Osteocyte (in vitro differentiated cells): ENCODE measurements at places on chromosomes 7 and 10. TPM values are rescaled to one million over a fixed set of nuclear protein-coding genes. Genes with fewer than 3 reads are reported as not detected.

GRCh38 chr7:27241189-27242056, 1.2 kb upstream of the EVX1 start:
- peaks cover 90% of the 10 kb centered on the region for H3K27me3 ChIP-seq
- no peak for DNase-seq
- H3K27ac ChIP-seq: no peak overlapping the region
- peaks cover 4% of the 10 kb centered on the region for H3K36me3 ChIP-seq
- no peak overlapping the region for H3K4me3 ChIP-seq
- H3K4me1 ChIP-seq: peaks cover 24% of the 10 kb centered on the region

- DNase-seq: no peak
- H3K27ac ChIP-seq: no peak overlapping the region
- no peaks in the 10 kb centered on the region for H3K4me1 ChIP-seq
- H3K4me3 ChIP-seq: no peak overlapping the region
These were observed 22.3 kb downstream of the CABCOCO1 start for GRCh38 chr10:61684894-61685507.

DNA sequence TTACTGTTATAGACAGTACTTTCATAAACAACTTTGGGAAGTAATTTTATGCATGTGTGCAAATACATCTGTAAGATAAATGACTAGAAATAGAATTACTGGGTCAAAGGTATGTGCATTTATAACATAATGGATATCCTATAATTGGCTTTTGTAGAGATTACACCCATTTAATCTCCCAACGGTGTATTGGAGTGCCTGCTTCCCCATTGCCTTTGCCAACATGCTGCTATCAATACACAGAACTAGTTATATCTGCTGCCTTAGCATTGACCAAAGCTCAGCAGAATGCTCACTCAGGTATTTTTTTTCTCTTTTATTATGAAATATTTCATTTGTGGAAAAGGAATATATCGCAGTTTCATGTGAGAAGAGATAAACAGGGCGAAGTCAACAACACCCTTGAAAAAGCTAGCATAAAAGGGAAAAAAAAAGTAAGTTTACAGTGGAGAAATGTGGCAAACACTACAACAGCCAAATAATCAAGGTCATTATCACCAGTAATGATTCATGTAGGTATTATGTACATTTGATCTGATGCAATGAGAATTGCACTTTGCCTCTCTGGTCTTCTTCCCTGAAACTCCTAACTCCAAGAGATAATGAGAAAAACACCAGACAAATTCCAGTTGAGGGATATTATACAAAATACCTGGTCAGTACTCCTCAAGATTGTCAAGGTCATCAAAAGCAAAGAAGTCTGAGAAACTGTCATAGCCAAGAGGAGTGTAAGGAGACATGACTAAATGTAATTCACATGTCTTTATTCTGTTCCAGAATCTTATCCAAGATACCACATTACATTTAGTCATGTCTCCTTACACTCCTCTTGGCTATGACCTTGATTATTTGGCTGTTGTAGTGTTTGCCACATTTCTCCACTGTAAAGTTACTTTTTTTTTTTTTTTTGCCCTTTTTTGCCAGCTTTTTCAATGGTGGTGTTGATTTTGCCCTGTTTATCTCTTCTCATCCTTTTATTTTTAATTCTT, 36.8 kb downstream of the MARCHF5 start:
- peaks cover 8% of the 10 kb centered on the region for H3K4me1 ChIP-seq
- DNase-seq: no peak
- no peak overlapping the region for H3K27ac ChIP-seq
- H3K36me3 ChIP-seq: peaks cover 13% of the 10 kb centered on the region
- H3K27me3 ChIP-seq: no peaks in the 10 kb centered on the region
- no peak overlapping the region for H3K4me3 ChIP-seq

GRCh38 chr7:67589183-67589582, 592.5 kb downstream of the TYW1 start:
- DNase-seq: no peak
- no peak overlapping the region for H3K4me3 ChIP-seq
- H3K27me3 ChIP-seq: no peaks in the 10 kb centered on the region
- no peaks in the 10 kb centered on the region for H3K36me3 ChIP-seq
- H3K4me1 ChIP-seq: no peaks in the 10 kb centered on the region
- no peak overlapping the region for H3K27ac ChIP-seq

YKT6 gene
- total RNA-seq: 89.5 and 106 TPM in 2 replicates
